ENCODE measurements at places on chromosomes 11 and 22. TPM values are rescaled to one million over a fixed set of nuclear protein-coding genes. Genes with fewer than 3 reads are reported as not detected.

The KCNC1 gene
- polyA plus RNA-seq, result not detected

The SMTNL1 gene
- not detected for polyA plus RNA-seq

The SERPING1 gene
- polyA plus RNA-seq, result 99.3 TPM

The GPR83 gene
- polyA plus RNA-seq, result 0.01 TPM

The CCDC134 gene
- polyA plus RNA-seq, result 1.9 TPM

The KCTD14 gene
- polyA plus RNA-seq, result 1.1 TPM
